Brain pericyte (primary cell): ENCODE measurements at places on chromosomes 11 and 22.

DNA sequence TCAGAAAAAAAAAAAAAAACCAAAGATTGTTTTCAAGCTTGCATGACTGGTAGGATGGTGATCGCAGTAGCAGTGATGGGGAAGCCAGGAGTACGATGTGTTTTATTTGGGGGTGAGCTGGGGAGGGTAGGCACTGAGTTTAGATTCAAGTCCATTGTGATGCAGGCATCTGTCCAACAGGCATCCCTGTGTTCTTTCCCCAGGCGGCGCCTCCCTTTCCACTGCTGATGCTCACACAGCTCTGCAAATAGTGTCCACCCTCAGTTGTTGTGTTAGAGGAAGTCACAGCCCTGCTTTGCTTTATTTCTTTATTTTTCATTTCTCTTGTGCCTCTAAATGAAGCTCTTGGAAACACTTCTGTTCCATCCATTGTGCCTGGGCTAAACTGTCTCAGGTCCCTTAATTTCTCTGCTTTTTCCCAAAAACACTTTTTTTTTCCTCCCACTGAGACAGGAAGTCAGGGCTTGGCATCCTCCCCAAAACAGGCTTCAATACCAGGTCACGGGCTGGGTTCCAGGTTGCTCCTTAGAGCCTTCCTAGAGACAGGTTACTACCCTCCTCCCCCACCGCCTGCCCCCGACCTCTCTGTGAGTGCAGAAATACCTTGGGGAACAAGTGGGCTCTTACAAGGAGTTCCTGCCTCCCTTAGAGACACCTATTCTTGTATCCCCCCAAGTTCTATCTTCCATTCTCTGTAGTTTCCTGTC, 38.6 kb upstream of the HSPA8 start:
- DNase-seq, result no peak

DNA sequence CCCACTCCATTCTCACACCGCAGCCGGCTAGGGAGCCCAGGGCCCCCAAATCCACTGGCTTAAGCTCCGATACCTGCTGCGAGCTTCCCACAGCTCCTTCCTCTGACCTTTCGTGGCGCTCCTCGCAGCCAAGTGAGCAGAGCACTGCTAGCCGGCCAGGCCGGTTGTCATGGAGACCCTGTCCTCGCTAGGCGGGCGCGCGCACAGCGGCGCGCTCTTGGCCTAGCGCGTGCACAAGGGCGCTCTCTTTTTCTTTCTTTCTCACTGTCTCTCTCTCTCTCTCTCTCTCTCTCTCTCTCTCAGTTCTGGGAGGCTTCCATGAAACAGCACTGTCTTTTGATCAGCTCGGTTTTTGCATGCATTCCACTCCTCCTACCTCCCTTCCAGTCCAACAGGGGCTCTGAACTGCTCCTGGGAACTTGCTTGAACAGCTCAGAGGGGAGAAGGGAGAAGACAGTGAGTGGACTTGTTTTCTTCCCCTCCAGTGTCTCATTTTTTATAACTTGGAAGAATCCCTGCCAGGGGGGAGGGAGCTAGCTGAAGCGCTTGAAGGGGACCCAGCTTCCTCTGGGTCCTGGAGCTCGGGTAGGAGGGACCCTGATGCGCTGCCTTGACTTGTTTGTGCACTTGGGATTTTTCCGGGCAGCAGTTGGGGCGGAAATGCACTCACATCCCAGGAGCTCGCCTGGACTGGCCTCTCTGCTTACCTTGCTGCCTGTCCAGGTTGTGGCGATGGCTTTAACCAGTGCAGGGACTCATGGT, 100.3 kb upstream of the AKIP1 start:
- DNase-seq, result peak; percentile 57

GRCh38 chr22:36625102-36625501, 78.5 kb downstream of the CACNG2 start:
- DNase-seq, result no peak

- no peak for DNase-seq
Measured at GRCh38 chr22:17563936-17564391, 666 bp downstream of the SLC25A18 start.

DNA sequence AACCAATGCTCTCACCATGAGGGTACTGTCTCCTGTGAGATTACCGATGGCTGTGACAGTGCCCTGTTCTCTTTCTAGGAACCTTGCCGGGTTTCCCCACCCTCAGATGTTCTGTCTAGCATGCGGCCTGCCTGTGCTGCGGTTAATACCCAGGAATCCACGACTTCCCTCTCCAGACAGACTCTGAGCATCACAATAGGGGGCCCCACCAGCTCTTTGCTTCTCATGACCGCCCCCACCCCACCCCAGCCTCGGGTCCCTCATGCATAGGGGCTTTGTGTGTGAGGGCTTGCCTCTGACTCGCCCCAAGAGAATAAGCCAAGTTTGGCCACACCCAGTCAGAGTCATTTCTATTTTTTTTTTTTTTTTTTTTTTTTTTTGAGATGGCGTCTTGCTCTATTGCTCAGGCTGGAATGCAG, 10.3 kb downstream of the PARVG start:
- DNase-seq, result no peak
